ENCODE measurements at places on chromosomes 1 and 21.

DNA sequence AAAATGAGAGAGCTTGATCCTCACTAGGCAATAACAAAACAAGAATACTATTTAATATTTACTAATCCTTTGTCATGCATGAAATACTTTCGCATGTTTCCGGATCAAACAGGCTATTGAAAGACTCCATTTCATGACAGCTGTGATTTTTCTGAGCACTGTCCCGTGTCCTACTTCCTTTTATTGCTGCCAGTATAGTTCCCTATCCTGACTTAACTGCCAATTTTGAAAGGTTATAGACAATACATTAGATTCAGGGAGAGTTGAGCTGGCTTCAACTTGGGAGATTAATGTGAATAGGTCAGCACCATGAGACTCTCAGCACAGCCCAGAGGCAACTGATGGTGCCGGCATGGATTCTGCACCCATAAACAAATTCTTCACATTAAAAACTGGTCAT is 225.8 kb downstream of the VAV3 start:
- no peak for DNase-seq

DNA sequence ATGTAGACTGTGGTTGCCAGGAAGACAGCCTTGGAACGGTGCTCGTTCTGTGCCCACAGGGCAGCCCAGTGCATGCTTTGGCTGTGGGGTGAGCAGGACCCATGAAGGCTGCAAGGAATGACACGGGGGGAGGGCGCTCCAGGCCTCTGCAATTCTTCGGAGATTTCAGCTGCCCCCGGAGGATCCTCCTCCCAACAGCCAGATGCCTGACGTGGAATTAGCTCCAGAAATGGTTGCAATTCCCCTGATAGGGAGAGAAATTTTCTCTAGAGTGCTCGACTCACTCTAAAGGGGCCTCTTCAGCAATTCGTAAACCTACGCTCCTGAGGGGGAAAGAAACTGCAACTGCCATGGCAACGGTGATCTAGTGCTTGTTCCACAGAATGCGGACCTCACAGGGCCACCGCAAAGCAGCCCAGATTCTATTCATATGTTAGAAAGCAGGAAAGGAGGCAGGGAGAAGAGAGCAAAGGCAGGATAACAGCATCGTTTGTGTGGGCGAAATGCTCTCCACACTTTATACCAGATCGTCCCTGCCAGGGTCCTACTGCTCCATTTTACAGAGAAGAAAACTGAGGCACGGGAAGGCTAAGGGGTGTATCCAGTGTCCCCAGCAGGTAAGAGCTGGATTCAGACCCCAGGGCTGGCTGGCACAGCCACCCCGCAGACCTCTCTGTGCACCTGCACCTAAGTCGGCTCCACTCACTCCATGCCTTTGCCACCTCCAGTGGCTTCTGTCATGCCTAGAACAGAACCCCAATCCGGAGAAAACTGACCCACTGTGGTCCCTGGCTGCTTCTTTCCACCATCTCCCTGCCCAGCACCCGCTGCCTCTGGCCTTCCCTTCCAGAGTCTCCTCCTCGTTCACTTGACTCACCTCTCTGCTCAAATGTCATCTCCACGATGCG is 11.9 kb upstream of the PDE9A start:
- DNase-seq, result no peak

GRCh38 chr1:78673120-78673519 is 23.5 kb downstream of the IFI44 start:
- DNase-seq, result no peak

DNA sequence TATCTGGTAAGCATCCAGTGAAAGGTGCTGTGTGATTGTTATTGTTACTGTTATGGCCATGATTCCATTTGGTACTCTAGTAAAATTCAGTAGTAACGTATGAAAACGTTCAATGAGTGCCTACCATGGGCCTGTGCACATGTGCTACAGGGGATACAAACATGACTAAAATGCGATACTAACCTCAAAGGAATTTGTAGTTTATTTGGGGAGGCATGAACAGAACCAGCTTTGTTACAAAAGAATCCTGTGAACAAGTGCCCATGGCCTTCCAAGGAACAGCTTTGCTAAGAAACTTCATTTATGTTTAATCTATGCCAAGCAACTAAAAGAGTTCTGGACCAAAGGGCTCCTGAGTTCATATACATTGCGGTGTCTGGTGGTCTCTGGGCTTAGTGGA is 28.7 kb downstream of the PTGFR start:
- no peak for DNase-seq

- DNase-seq, result no peak
Measured at GRCh38 chr1:64061430-64062104, 141.9 kb upstream of the UBE2U start.

DNA sequence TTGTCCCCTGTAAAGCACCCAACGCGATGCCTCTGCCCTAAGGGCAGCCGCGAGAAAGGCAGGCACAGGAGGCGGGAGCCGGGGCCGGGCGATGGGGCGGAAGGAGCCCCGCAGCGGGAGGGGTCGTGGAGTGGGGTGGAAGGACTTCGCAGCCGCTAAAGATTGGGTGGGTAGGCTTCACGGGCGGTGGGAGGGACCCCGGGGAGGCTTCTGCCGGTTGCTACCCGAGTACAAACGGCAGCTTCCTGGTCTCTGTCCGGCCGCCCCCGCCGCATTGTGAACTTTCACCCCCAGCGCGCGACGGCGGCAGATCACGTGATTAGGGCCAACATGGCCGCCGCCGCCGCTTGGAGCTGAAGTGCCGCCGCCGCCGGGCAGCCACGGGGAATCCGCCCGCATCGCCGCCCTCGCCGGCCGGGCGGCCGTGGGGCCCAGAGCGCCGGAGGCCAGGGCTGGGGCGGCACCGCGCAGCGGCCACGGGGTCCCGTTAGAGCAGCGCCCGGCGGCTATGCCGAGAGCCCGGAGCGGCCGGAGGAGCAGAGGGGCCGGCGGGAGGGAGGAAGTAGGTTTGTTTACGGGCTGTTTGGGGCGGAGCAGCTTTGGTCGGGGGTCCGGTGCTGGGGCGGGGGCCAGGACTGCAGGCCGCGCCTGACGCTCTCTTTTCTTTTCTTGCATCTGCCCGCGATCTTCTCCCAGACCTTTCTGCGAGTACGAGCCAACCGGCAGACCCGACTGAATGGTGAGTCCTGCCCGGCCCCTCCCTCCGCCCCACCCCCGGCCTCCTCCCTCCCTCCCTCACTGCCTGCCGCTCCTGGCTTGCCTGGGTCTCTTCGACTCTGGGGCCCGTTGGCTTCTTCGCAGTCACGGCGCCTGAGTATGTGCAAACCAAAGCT is 42.4 kb downstream of the TMEM53 start:
- peak; percentile 82 for DNase-seq

GRCh38 chr1:198725090-198725489 is 86.2 kb downstream of the PTPRC start:
- no peak for DNase-seq

GRCh38 chr1:181178241-181178879 is 89.9 kb downstream of the IER5 start:
- no peak for DNase-seq

- no peak for DNase-seq
Measured at GRCh38 chr1:91031081-91031480, 9.2 kb upstream of the ZNF644 start.

GRCh38 chr1:202004711-202005110 is 5.7 kb upstream of the ELF3 start:
- DNase-seq, result no peak

All from activated CD4-positive, alpha-beta T cell treated with anti-CD3 and anti-CD28 coated beads, Interleukin-2, amount 50 U/mL, for 24 hours (primary cell).